DMS79 treated with DMSO at 0.1 percent for 48 hours (cell line): ENCODE measurements at places on chromosomes 5 and 9.
A peak's percentile ranks its signal among the peaks of the same experiment; 100 is the strongest.

GRCh38 chr5:55558484-55558883 is 23.7 kb upstream of the PLPP1 start:
- no peak for DNase-seq

DNA sequence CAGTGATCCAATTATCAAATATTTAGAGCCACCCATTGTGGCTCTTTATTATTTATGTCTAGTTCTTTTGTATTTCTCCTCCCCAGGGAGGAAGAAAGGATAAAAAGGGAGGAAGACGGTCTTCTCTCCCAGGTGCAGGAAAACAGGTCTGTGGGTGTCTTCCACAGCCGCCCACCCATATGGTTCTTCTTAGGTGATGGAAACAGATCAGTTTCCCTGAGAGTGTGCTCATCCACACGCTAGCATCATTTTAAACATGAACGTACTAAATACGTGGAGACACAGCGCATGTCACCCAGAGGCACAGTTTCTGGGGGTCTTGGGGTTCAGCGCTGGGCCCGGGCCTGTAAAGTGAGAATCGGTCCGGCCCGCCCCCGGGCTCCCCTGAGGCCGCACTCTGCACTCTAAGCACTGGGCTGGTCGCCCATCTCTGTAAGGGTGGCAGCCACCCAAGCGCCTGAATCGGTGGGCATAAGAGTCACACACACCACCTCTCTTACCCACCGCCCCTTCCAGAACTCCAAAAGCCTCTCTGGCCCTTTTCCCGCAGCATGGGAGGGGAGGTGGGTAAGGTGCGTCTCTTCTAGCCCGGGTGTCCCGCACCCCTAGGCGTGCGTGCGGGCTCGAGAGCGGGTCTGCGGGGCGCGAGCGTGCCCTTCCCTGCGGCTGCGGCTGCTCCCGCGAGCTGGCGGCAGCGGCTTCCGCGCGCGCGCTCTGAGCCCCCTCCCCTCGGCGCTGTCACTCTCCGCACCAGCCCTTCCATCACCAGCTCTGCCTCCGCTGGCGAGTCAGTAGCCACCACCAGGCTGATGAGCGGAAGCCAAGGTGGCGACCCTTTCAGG is 1.3 kb downstream of the PTCH1 start:
- peak; percentile 24 for DNase-seq

DNA sequence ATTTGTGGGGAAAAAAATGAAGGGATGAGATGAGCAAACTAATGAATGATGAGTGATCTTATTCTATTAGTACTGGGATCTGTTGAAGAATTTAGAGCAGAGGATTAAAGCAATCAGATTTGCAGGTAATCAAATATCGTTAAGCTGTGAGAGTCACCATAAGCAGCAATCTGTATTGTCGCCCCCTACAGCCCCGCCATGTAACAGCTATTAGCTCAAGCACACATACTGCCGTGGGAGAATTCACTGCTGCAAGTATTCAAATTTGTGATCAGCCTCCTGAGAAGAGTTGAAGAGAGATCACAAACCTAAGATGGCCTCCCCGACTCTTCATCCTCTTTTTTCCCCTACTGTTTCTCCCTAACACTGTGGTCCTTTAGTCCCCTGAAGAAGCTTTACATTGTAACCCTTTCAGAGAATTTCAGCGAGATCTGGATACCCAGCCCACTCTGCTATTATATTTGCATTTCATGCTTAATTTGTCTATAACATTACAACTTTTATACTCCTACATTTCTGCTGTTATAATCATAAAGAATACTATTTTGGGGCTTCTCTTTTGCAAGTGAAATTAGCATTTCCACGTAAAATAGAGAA is 28.5 kb upstream of the PHF24 start:
- DNase-seq = no peak

DNA sequence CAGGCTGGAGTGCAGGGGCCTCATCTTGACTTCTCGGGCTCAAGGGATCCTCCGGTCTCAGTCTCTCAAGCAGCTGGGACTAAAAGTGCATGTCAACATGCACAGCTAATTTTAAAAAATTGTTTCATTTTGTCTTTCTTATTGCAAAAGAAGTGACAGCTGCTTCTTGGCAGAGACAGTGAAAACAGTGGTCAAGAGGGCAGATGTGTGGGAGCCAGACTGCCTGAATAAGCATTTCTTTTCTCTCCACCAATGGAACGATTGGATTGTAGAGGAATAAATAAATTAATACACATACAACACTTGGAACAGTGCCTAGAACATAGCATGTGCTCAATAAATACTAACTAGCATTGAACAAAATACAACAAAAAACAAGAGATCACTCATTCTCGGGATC is 27.4 kb upstream of the KIF4B start:
- DNase-seq = no peak

- DNase-seq = peak; percentile 82
Measured at GRCh38 chr9:121059998-121060636, 10.0 kb upstream of the C5 start.

DNA sequence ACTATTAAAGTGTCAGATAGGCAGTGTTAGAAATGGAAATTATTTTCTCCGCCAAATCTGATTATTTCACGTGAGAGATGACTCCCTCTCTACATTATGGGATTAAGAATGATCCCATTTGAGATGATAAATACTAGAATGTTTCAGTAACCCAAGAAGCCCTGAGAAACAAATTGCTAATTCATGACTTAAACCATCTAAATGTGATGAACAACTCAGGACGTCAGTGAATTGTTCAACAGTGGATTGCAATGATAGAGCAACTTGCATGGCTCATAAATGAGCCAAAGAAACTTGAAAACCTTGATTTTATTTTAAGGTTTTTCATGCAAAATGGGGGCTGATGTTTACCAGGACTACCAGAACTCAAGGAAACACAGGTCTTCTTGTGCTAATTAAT is 350.5 kb upstream of the WWC1 start:
- no peak for DNase-seq
